Stimulated activated CD8-positive, alpha-beta memory T cell treated with anti-CD3 and anti-CD28 coated beads, Interleukin-4, amount 100 ng/mL, for 24 hours (primary cell): ENCODE measurements at places on chromosomes 1 and 21.

GRCh38 chr1:205344066-205344928, 12.4 kb downstream of the KLHDC8A start:
- DNase-seq = peak; percentile 26

DNA sequence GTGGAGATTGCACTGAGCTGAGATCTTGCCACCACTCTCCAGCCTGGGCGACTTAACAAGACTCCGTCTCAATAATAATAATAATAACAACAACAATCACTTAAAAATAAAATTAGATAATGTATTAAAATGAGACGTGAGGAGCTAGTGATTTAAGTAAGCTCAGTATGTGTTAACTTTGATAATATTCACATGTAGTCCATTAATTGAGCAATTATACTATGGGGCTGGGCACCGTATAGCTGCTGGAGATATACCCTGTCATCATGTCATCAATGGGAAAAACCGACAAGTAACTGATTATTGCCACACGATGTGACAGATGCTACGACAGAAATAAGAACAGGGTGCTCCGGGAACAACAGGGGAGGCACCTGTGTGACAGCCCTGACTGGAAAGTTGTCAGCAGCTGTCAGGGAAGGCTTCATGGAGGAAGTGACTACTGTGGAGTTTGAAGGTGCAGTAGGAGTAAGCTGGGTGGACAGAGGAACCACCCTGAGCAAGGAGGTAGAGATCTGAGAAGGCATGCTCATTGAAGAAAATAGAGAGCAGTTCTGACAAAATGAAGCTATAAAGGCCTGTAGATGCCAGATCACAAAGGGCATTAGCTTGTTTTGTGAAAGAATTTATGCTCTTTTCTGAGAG, 924 bp upstream of the CAMSAP2 start:
- no peak for DNase-seq

DNA sequence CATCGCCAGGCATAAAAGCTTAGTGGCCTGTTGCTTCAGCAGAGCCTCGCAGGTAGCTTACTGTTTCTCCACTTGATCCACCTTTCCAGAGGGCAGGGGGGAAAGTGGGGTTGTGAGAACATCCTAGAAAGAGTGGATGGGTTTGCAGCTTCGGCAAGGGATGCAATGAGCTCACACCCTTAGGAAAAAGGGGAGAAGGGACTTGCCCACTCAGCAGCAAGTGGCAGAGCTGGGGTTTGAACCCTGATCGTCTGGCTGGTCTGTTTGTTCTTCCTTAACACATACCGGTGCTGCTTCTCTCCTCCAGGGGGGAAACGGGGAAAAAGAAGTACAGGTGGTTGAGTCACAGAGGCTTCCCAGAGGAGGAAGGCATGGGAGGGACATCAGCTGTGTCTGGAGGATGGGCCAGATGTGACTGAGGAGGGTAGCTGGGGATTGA, 1.0 kb downstream of the TMEM201 start:
- no peak for DNase-seq

GRCh38 chr1:186454981-186455380, 5.9 kb downstream of the PDC start:
- no peak for DNase-seq

DNA sequence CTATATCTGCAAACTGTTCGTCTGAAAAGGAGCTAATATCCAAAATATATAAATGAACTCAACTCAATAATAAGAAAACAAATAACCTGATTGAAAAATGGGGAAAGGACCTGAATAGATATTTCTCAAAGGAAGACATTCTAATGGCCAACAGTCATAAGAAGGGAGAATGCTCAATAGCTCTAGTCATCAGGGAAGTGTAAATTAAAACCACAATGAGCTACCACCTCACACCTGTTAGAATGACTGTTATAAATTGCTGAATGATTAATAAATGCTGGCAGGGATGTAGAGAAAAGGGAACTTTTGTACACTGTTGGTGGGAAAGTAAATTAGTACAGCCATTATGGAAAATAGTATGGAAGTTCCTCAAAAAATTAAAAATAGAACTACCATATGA, 21.2 kb upstream of the C1orf115 start:
- no peak for DNase-seq

GRCh38 chr1:43349594-43350306, 9.0 kb upstream of the CDC20 start:
- DNase-seq = no peak

DNA sequence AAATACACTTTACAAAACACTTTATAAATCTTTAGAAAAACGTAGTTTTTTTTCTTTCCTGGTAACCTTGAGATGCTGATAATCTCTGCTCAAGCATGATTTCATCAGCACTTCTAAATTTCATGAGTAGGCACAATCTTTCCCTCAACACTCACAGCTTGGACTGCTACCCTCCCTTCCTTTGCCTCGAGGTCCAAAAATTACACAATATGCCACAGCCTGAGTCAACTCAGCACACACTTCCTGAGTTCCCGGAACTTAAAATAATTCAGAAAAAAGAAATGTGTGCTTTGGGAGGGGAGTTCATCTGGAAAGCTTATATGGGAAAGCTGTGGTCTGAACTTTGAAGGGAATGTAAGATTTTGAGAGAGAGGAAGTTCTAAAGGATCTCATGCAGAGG, 5.9 kb downstream of the CLCA2 start:
- no peak for DNase-seq

DNA sequence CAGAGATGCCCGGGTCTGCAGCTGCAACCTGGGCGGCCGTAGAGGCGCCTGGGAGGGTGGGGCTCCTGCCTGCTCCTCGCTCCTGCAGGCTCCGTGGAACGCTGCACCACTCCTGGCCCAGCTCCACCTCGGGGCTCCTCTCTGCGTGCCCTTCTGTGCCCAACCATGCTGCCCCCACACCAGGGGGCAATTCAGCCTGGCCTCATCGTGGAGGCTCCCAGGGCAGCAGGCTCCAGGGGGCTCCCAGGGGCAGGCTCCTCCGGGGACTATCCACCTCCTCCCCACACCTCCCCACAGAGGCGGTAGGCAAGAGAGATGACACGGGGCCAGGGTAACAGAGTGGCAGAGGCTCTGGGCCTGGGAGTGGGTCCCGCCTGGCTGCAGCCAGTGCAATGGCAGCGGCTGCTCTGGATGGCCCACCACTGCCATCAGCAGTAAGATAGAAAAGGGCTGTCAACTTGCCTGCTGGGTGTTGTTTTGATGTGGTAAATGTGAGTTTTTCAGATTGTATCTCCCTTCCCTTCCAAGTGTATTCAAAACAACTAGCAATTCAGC, 22.4 kb upstream of the LRRC8C start:
- DNase-seq = no peak

DNA sequence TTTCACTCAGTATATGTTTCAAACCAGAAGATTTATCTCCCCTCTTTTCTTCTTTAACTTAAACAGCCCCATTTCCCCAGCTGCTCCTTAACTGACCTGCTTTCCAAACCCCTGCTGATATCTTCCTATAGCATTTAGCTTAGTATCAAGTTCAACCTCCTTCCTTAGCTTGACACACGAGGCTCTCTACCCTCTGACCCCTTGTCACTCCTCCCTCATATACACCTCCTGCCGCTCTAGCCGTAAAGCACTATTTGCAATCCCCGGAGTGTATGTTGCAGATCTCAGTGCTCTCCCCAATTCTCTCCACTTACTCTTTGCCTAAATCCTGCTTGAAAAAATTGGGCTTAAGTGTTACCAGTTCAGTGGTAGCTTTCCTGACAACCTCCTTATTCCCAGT, 13.7 kb upstream of the AKR1A1 start:
- DNase-seq = no peak

GRCh38 chr1:104648269-104648691, 898.6 kb downstream of the AMY1C start:
- no peak for DNase-seq

DNA sequence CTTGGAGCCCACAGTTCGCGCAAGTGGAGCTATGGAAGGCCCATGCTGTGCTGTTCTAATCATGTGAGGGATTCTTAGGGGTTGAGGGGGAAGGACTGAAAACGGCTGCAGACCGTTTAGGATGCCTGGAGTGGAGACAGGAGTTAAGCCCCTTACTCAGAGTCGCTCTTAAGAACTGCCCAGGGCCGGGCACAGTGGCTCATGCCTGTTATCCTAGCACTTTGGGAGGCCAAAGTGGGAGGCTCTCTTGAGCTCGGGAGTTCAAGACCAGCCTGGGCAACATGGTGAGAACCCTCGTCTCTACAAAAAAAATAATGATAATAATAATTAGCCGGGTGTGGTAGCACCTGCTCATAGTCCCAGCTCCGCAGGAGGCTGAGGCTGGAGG, 1.1 kb downstream of the ZNF672 start:
- DNase-seq = no peak

- no peak for DNase-seq
Measured at GRCh38 chr1:153659656-153660055, 1.2 kb downstream of the SNAPIN start.

DNA sequence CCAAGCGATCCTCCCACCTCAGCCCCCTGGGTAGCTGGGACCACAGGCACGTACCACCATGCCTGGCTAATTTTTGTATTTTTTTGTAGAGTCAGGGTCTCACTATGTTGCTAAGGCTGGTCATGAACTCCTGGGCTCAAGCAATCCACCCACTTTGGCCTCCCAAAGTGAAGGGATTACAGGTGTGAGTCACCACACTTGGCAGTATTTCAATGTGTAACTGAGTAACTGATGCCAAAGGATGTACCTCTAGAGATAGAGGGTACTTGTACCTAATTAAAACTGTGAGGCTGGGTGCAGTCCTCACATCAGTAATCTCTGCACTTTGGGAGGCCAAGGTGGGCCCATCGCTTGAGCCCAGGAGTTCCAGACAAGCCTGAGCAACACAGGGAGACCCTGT, 258.7 kb upstream of the DMRTA2 start:
- no peak for DNase-seq

GRCh38 chr1:236829085-236829484, 34.0 kb downstream of the MTR start:
- no peak for DNase-seq

GRCh38 chr1:11924334-11925195, 1.7 kb downstream of the KIAA2013 start:
- DNase-seq = no peak

GRCh38 chr1:164466429-164466828, 92.6 kb upstream of the PBX1 start:
- no peak for DNase-seq

DNA sequence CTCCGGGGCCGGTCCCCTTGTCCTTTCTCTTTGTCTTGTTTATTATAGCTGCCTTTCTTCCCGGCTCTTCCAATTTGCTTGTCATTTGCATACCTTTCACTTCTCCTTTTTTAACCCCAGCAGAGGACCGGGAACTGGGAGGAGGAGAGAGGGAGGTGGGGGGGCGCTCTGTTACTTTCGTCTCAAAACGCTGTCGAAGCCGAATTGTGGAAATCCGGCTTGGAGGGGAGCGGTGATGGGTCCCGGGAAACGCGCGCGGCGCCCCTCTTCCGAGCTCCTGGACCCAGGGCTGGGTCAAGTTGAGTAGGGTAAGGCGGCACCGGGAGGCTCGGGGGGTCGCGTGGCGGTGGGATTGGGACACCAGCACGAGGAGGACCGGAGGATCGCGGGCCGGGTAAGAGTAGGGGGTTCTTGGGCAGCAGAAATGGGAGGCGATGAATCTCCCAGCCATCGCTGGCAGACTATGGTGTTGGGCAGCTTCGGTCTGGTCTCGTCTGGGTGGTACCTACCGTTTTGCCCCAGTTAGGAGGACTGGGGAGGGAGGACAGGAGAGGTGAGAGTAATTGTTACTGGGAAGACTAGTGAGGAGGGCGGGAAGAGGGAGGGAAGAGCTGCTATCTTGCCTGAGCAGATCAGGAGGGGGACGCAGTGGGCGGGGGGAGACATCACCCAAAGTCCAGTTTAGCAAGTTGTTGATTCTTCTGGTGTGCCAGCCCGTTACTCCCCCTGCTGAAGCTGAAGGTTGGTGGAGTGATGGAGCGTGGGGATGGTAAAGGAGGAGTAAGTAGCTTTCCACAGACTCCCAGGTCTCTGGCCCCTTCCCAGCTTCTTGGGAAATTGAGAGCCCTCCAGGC, 1.5 kb downstream of the PROX1 start:
- no peak for DNase-seq

DNA sequence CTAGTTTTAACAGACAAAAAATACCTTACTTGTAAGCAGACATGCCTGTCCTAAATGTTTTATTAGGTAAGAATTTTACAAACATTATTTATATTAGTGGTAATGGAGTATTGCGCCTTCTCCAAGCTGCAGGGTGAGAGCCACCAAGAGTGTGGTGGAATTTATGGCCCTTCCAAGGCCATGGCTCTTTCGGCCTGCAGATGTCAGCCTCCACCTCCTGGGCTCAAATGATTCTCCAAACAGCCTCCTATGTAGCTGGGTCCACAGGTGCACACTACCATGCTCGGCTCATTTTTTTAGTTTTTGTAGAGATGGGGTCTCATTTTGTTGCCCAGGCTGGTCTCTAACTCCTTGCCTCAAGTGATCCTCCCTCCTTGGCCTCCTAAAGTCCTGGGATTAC, 56.3 kb downstream of the ITGB3BP start:
- no peak for DNase-seq

- no peak for DNase-seq
Measured at GRCh38 chr1:109386054-109386717, 11.5 kb downstream of the SORT1 start.

DNA sequence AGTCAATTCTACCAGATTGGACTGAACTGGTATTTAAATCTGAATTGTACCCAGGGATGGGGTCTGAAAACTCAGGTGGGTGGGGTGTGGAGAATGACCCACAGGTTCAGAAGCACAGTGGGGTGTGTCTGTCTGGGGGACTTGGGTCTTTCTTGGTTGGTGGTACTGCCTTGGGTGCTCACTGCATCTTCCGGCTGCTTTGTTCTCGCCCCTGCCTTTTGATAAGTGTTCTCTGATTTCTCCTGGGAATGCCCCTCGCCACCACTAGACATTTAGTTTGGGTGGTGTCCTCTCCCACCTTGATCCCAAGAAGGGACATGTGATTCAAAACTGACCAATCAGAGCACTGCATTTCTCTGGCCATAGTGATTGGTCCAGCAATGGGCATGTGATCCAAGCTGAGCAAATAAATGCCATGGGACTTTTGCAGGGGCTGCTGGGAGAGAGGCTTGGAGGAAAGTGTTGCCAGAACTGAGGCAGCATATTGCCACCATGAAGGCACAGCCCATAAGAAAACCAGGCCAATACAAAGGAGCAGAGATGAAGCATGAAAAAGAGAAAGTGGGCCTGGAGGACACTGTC, 270.5 kb downstream of the NPHP4 start:
- DNase-seq = no peak

DNA sequence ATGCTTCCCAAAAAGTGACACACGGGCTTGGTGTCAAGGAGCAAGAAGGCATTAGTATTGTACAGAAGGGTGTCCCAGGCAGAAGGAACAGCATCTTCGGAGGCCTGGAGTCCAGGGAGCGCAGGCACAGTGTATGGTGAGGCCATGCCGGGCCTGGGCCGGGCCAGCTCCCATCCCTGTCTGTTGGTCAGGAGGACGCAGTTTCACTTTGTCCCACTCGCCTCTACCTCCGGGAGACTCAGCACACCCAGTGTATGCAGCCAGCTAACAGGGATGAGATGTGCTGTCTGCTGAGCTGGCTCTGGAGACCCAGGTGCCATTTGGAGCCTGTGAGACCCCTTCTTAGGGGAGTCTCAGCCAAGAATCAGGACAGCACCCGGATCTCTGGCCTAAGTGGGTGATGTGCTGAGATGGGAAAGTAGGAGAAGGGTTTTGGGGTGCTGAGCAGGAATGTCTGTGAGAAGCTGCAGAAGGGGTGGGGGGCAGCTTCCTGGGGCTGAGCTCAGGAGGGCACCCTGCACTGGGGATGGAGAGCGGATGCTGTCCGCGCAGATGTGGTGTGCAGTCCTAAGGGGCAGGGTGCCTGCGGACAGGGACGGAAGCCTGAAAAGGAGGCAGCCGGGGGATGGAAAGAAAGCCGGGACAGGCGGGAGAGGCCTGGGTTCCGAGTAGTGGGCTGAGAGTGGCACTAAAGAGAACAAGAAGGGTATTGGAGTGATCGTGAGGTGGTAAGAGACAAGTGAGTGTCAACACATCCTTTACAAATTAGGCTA, 25.7 kb downstream of the DMRTB1 start:
- DNase-seq = no peak
